ENCODE measurements at places on chromosomes 5 and 9. TPM values are rescaled to one million over a fixed set of nuclear protein-coding genes. Genes with fewer than 3 reads are reported as not detected.

DNA sequence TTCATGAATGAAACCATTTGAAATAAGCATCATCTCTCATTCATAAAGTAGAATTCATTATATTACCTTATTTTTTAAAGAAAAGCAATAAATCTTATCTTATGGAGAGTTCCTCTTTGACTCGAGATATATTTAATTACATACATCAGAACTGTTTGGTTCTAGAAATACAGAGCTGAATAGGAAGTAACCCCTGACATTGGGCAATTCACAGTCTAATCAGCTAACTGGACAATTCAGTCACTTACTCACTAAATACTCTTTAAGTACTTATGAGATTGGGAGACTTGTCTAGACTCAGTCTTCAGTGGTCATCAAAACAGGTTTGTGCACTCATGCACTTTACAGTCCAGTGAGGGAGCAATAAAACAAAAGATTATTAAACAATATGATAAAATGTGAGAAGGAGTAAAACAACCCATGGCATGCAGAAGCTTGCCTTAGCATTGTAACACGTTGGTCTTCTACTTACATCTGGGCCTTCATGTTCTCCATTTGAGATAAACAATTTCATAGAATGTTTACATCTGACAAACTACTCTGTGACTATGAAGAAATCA is 11.5 kb upstream of the FBXO38 start:
- no peak for DNase-seq

Gene SLC28A3
- total RNA-seq: 4.7 TPM

Gene GALNT12
- total RNA-seq: 39.1 TPM

Gene TLE1
- 82.1 TPM for total RNA-seq

Data from HT-29 (cell line).